Brain pericyte (primary cell): ENCODE measurements at places on chromosomes 11 and 22.

DNA sequence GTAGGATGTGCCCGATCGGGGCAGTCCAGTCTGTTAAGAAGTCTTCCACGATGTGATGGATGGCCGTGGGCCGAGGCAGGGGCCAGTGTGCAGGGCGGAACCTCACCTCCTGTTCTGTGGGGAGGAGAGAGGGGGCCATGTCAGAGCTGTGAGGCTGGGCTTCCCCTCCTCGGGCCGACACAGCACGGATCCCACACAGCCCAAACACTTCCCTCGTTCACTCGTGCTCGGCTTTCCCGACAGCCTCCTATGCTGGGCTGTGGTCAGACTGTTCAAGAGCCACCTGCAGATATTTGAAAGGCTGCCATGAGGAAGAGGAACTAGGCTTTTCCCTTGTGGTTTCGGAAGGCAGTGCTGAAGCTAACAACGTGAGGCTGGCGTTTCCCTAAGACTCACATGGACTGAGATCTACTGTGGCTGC lies 12.3 kb upstream of the TXN2 start:
- no peak for DNase-seq

- no peak for DNase-seq
Observed at GRCh38 chr11:23944923-23945322, 551.9 kb upstream of the LUZP2 start.

GRCh38 chr22:43170131-43170480 lies 16.8 kb downstream of the TTLL12 start:
- no peak for DNase-seq

GRCh38 chr11:87013912-87014825 lies 23.6 kb upstream of the TMEM135 start:
- DNase-seq = no peak

DNA sequence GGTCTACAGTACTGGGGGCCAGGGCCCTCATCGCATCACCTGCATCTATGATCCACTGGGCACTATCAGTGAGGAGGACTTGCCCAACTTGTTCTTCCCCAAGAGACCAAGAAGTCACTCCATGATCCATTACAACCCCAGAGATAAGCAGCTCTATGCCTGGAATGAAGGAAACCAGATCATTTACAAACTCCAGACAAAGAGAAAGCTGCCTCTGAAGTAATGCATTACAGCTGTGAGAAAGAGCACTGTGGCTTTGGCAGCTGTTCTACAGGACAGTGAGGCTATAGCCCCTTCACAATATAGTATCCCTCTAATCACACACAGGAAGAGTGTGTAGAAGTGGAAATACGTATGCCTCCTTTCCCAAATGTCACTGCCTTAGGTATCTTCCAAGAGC lies 3.8 kb upstream of the PPFIBP2 start:
- DNase-seq = no peak

- DNase-seq = no peak
Observed at GRCh38 chr11:131816051-131816450, 445.6 kb downstream of the NTM start.

GRCh38 chr11:68113986-68114385 lies 7.2 kb downstream of the CHKA start:
- no peak for DNase-seq
